ENCODE measurements at places on chromosomes 5 and 9. TPM values are rescaled to one million over a fixed set of nuclear protein-coding genes. Genes with fewer than 3 reads are reported as not detected.

Gene SH3GL2
- 20.0 TPM for polyA plus RNA-seq

Gene RPS23
- polyA plus RNA-seq, result 2,169 TPM

Gene NSUN2
- polyA plus RNA-seq, result 16.9 TPM

Gene RANBP3L
- 8.7 TPM for polyA plus RNA-seq

Gene PCDHB14
- polyA plus RNA-seq, result 2.0 TPM

Gene HAPLN1
- 0.06 TPM for polyA plus RNA-seq

Gene SLC6A3
- polyA plus RNA-seq, result 0.09 TPM

Gene CCDC183
- polyA plus RNA-seq, result 3.1 TPM

Gene GRXCR2
- not detected for polyA plus RNA-seq

Gene C9orf153
- polyA plus RNA-seq, result not detected

Gene PCDHAC2
- polyA plus RNA-seq, result 0.30 TPM

Gene N4BP3
- 2.4 TPM for polyA plus RNA-seq

Gene IDNK
- 39.2 TPM for polyA plus RNA-seq

Gene PDGFRB
- 50.4 TPM for polyA plus RNA-seq

Gene OBP2B
- not detected for polyA plus RNA-seq

Gene ANKRD34B
- not detected for polyA plus RNA-seq

Gene ADRA1B
- polyA plus RNA-seq, result 2.3 TPM

Gene ANKRD18B
- not detected for polyA plus RNA-seq

Gene PAEP
- polyA plus RNA-seq, result not detected

Gene INSL4
- not detected for polyA plus RNA-seq

Gene SPATA31E1
- not detected for polyA plus RNA-seq

Gene SOX30
- not detected for polyA plus RNA-seq

Gene CLIC3
- 2.1 TPM for polyA plus RNA-seq

Gene TAF11L3
- not detected for polyA plus RNA-seq

Gene ANXA2R
- polyA plus RNA-seq, result 2.0 TPM

Gene PLEKHG4B
- polyA plus RNA-seq, result 0.37 TPM

Gene IFNA17
- polyA plus RNA-seq, result not detected

Gene SLC4A9
- 29.9 TPM for polyA plus RNA-seq

Gene COL5A1
- polyA plus RNA-seq, result 2.4 TPM

Gene SH2D3C
- polyA plus RNA-seq, result 13.7 TPM

Gene HSPA4
- 81.5 TPM for polyA plus RNA-seq

Gene PCDHB4
- 0.90 TPM for polyA plus RNA-seq

Gene IFNA16
- not detected for polyA plus RNA-seq

Gene FOXD4
- polyA plus RNA-seq, result 0.43 TPM

Gene PCDHGA8
- 0.09 TPM for polyA plus RNA-seq

Gene APBA1
- 1.3 TPM for polyA plus RNA-seq

Gene FCN1
- polyA plus RNA-seq, result 3.2 TPM

Gene PCA3
- polyA plus RNA-seq, result 0.11 TPM

Gene PAM
- polyA plus RNA-seq, result 158 TPM

Gene SV2C
- not detected for polyA plus RNA-seq

Gene PCDHB3
- polyA plus RNA-seq, result 2.3 TPM

Gene LHX6
- 0.82 TPM for polyA plus RNA-seq

Gene DCAF12
- 11.8 TPM for polyA plus RNA-seq

Gene ZNF484
- polyA plus RNA-seq, result 1.9 TPM

Gene FUT7
- not detected for polyA plus RNA-seq

Gene PDZD2
- 6.2 TPM for polyA plus RNA-seq

Gene ARHGEF39
- 0.17 TPM for polyA plus RNA-seq

Gene UQCRQ
- polyA plus RNA-seq, result 1,158 TPM

Gene CRHBP
- 67.7 TPM for polyA plus RNA-seq

Gene FOXD4L5
- not detected for polyA plus RNA-seq

Gene IFNK
- not detected for polyA plus RNA-seq

Gene C9orf43
- polyA plus RNA-seq, result 0.80 TPM

Gene KIF3A
- polyA plus RNA-seq, result 7.1 TPM

Gene CDKN2B
- polyA plus RNA-seq, result 0.30 TPM

Gene TXNDC8
- polyA plus RNA-seq, result not detected

Gene TTF1
- 10.3 TPM for polyA plus RNA-seq

Gene RETREG1
- 53.6 TPM for polyA plus RNA-seq

Data from kidney (tissue), 22 donors.